ENCODE measurements at places on chromosomes 5 and 9.

DNA sequence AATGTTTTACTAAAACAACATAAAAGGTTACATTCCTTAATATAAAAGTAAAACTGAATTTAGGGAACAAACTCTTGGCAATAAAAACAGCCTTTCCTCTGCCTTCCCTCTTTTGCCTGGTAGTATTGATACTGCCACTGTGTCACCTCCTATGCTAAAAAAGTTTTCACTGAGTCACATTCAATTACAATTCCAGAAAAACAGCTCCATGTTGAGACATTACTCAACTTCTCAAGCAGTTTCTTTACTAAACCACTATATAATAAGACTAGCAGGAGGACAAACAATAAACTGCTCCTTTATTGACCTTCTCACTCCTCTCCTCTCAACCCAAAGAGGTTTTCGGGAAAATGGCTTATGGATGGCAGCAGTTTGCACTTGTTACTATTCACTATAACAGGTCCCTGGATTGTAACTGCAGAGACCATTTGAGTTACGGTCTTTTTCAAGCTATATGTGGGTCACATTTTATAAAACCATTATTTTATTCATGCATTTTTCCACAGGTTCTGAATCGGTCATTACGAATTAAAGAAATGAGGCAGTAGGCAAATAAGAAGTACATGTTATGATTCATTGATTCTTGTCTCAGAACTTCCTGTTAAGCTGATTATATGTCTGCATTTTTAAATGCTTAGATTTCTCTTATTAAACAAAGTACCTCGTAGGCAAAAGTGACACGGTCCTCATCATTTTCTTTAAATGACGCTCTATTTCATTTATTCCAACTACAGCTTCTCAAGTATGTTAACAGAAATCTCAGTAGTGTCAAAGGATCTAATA, 2.1 kb downstream of the ZDHHC21 start:
- DNase-seq: no peak

GRCh38 chr5:105529851-105530250, 1967.3 kb upstream of the NUDT12 start:
- no peak for DNase-seq

GRCh38 chr9:96236854-96237550, 65.0 kb downstream of the HSD17B3 start:
- no peak for DNase-seq

DNA sequence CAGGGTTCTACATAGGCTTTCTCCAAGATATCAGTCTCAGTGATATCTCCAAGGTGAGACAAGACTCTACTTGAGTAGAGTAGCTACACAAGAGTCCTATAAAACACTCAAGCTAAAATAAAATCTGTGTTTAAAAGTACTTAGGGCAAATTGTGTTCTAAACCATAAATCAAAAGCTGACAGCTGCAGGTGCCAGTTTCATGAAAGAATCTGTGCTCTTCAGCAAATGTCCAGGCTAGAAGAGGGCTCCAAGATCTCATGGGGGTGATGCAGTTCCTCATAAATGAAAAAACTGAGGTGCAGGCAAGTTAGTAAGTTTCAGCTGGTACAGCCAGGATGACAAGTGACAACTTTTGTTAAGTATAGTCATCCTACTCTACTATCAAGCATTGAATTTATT, 142.8 kb upstream of the TNPO1 start:
- no peak for DNase-seq

DNA sequence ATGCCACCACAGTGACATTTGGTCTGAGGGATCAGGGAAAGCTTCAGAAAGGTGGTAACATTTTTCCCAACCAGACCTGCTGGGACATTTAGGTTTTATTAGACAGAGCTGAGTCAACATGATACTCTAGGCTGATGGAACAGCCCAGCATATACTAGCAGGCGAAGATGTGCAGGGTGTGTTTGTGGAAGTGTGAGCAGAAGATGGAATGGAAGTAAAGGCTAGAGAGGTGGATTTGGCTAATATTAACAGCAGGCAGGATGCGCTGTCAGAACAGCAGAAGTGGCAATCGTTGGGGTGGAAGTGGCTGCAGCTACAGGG, 340.6 kb downstream of the ASTN2 start:
- no peak for DNase-seq

GRCh38 chr9:79809931-79810330, 238.2 kb downstream of the TLE4 start:
- DNase-seq: no peak

- DNase-seq: no peak
Observed at GRCh38 chr9:117245175-117245829, 169.6 kb downstream of the ASTN2 start.

GRCh38 chr5:150653145-150653761, 7.8 kb upstream of the MYOZ3 start:
- no peak for DNase-seq

DNA sequence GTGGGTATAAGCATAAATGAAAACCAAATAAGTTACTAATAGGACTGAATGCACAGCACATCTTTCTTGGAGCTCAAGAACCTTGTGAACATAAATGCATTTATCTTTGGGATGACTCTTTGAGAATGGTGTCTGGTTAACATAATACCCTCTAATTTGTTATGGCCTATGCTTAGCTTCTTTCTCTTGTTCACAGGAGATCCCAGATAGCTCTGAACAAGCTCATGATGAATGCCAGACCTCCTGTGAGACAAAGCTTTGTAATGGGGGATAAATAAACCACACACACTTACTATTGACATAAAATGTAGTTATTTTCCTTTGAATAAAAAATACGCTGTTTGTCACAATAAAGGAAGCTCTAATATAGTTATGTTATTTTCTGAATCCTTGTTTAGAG, 111.5 kb downstream of the PSAT1 start:
- DNase-seq: no peak

- DNase-seq: no peak
Observed at GRCh38 chr9:71202931-71203330, 81.5 kb upstream of the TRPM3 start.

- DNase-seq: no peak
Observed at GRCh38 chr5:64532212-64532611, 26.4 kb downstream of the RGS7BP start.

GRCh38 chr5:84384604-84385575, at the start of gene EDIL3:
Gene EDIL3 (minus strand): TSS chr5:84384880. CDS start chr5:84384374, 506 bp downstream.
- DNase-seq: no peak

- no peak for DNase-seq
Observed at GRCh38 chr9:17742067-17742466, 163.2 kb downstream of the SH3GL2 start.

DNA sequence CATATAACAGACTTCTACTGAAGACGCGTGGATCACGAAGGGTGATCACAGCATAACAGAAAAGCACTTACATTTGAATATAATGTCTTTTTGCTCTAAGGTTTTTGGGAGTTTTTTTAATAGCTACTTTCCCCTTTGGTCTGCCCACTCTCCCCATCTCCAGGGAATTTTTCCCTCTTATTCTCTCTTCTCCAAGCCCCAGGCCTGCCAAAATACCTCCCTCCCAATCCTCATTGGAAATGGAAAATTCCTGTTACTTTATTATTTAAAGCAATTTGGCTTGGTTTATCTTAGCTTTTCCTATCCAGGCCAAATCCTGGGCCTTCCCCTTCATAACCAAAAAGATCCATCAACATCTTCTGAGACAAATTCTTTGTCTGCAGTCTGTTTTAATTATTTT, 22.3 kb upstream of the SSBP2 start:
- no peak for DNase-seq

DNA sequence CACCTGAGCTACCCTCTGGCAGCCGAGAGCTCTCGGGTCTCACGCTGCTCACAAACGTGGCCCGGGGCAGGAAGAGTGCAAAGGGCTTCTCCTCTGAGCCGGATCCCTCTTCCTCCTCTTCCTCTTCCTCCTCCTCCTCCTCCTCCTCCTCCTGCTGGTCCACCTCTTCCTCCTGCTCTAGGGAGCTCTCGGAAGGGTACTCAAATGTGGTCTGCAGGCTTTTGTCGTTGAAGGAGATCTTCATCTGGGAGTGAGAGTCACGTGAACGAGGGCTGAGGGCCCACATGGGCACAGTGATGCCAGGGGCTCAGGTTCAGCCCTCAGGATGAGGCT, 3.9 kb downstream of the SSNA1 start:
- DNase-seq: no peak

DNA sequence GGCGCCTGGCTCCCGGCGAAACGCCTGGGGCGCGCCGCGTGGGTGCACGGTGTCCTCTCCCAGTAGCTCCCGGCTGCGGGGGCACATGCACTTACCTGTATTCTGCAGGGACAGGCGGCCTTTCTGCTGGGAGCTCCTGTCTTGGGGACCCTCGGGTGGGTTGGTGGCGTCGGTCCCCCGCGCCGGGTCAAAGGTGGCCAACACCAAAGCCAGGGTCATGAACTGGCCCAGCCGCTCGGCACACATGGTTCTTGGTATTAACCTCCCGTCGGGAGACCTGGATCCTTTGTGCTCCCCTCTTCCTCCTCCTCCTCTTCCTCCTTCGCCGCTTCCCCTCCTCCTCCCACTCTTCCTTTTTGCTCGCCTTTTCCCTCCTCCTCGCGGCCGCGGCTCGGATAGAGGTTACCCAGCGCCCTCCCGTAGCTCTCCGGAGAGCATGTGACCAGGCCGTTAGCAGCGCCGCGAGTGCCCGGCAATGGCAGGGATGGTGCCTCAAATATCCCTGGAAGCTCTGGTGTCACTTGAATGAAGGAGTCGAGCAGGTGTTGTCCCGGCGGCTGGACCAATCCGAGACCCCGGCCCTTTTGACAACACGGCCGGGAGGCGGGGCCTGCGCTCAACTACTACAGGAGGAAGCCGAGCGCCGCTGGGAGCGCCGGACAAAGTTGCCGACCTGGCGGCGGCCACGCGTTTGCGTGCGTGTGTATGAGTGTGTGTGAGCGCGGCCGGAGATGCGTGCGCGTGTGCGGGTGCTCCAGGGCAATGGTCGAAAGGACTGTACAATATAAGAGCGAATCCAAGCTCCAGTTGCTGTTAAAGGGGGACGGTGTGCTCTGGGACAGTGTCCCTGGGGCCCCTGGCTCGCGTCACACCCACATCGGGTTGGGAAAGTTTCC, at the start of gene STC2:
STC2 (minus strand) TSS at position 467 of the 896 bp plus-strand sequence; CDS start at position 246, 221 bp downstream.
- peak; percentile 93 for DNase-seq

DNA sequence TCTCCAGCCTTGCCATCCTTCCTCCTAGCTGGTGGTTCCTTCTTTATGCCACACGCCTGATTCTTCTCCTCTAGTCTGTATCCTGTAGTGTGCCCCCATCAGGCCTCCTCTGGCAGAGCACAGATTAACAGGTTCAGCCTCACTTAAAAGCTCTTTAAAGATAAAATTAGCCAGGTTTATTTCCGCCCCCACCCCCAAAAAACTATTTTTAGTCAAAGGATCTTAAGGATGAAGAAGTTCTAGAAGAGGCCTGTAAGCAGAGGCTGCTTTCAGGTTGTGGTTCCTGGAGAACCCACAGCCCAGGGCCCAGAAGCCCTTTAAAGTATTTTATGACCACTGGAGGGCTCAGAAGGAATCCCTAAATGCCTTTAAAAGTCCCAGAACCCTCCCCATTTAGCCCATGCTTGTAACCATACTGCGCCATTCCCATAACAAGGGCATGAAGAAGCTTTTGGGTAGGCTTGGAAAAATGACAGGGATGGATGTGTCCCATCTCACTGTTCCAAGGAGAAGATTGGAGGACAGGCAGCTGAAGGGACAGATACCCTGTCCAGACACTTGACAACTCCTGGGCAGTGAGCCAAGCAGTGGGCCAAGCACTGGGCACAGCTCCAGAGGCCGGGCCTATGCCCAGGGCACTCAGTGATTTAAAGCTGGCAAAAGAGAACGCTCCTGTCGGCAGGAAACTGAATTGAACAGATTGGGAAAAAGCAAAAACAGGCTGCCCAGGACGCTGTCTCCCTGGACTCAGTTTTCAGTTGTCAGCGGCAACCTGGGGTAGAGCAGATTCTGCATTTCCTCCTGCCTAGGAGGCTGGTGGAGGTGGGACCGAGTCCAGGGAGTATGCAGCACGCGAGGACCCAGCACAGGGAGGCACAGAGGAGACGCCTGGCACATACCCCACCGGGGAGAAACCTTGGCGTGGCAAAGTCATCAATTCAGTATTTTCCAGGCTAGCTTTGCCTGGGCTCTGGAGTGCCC, 106.3 kb upstream of the SSBP2 start:
- DNase-seq: no peak

DNA sequence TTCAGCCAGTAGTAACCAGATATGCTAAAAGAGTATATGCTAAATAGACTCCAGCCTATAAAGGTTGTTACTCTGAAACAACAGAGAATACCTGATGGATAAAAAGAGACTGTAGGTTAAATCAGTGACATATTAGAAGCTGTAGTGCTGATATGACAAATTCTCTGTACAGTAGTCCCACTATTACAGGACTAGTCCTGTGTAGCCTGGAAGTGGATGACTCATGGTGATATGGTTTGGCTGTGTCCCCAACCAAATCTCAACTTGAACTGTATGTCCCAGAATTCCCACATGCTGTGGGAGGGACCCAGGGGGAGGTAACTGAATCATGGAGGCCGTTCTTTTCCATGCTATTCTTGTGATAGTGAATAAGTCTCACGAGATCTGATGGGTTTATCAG, 276.2 kb upstream of the POU5F2 start:
- no peak for DNase-seq

DNA sequence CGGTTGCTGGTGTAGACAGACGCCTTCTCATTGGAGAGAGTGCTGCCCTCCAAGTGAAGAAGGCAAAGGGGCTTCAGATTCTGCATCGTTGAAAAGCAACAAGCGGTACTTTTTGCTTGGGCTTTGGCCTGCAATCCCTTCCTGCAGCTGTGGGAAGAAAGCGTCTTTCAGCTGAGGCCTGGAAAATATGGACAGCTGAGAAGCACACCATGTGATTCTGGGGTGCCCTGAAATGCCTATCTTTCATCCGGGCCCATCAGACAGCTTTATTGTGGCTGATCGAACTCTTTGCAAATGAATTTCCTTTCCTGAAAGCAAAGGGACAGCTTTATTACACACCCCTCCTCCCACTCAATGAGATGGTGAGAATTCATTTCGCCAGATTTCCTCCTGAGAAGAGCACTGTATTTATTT, 74.0 kb downstream of the NSG2 start:
- no peak for DNase-seq

DNA sequence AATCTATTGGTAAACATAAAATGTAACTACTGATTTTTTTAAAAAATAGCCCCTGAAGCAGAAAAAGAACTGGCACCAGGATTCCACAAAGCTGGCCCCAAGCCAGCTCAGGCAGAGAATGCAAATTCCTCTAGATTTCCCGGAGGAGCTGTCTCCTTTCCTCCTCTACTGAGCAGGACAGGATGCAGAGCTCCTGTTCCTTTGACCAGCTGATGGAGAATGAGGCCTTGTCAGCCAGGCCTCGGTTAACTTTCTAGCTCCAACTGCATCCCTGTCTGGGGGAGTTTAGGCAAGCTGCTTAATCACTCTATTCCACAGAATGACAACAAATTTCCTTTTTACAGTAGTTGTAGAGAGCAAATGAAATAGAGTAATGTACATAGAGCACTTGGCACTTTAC, 155.5 kb downstream of the GNAQ start:
- no peak for DNase-seq

All from GM13976 (cell line).